ENCODE measurements at places on chromosomes 7 and 10. TPM values are rescaled to one million over a fixed set of nuclear protein-coding genes. Genes with fewer than 3 reads are reported as not detected.
A peak's percentile ranks its signal among the peaks of the same experiment; 100 is the strongest.

Gene BLNK
- not detected for total RNA-seq

Gene RBP3
- not detected for total RNA-seq

DNA sequence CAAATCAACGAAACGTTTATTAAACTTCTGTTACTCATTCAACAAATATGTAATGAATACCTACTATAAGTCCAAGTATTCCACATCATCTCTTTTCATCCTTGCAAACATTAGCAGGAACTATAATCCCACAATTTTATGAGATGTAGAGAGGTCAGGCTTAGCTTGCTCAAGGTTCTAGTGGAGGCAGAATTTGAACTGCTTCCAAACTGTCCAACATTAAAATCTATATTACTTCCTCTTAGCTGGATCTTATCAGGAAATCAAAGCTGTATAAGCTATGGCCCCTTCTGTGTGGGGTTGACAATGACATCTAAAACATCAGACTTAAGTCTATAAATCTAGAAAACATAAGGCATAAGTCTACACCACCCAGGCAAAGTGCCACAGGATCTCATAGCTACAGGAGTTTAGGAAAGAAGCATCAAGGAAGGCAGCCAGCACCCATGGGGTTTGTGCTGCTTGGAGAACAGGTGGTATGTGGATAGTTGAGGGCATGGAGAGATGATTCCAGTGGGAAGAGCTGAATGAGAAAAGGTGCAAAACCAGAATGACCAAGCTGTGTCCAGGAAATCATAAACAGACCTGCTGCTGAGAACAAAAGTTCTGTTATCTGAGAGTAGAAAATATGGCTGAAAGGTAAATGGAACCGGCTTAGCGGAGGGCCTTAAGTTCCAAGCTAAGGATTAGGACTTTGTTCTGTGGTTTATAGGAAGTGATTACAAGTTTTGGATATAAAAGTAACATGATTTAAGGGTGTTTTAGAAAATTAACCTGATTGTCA lies 34.5 kb downstream of the PAPSS2 start:
- no peak overlapping the region for H3K4me3 ChIP-seq
- peaks cover 19% of the 10 kb centered on the region for H3K27me3 ChIP-seq
- H3K36me3 ChIP-seq, result no peaks in the 10 kb centered on the region

Gene NUTM2B
- total RNA-seq, result 1.6 TPM

DNA sequence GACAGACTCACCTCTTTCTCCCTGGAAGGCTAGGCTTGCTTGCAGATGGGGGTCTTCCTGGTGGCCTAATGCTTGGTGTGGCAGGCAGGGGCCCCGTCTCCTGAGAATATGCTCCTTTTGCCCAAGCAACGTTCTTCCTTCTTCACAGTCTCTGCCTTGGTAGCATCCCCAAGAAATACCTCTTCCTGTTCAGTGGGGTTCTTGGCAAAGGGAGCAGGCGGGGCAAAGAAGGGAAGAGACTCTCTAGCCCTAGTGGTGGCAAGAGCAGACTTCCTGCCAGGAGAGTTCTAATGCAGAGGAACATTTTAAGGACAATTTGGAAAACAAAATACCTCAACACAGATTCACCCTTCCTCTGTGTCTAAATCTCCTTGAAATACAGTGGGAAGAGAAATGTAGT lies at the start of gene CLEC5A:
TSS of gene CLEC5A (minus strand) at position 179 of the 400 bp plus-strand sequence. CDS start 682 bp downstream, outside the sequence.
- H3K4me1 ChIP-seq, result no peaks in the 10 kb centered on the region
- no peak for DNase-seq
- H3K27me3 ChIP-seq, result no peaks in the 10 kb centered on the region
- no peaks in the 10 kb centered on the region for H3K36me3 ChIP-seq
- no peak within 1 kb of the TSS for H3K27ac ChIP-seq

GRCh38 chr10:89458291-89458690 lies 43.9 kb downstream of the IFIT5 start:
- no peak overlapping the region for H3K4me3 ChIP-seq
- H3K27me3 ChIP-seq, result peaks cover 29% of the 10 kb centered on the region
- H3K27ac ChIP-seq, result no peak overlapping the region
- no peak for DNase-seq
- H3K36me3 ChIP-seq, result no peaks in the 10 kb centered on the region
- no peaks in the 10 kb centered on the region for H3K4me1 ChIP-seq

Gene GPR15LG
- total RNA-seq, result not detected

GRCh38 chr10:130193493-130194193 lies 57.5 kb downstream of the GLRX3 start:
- H3K27ac ChIP-seq, result no peak overlapping the region
- no peaks in the 10 kb centered on the region for H3K36me3 ChIP-seq
- DNase-seq, result no peak
- no peak overlapping the region for H3K4me3 ChIP-seq

DNA sequence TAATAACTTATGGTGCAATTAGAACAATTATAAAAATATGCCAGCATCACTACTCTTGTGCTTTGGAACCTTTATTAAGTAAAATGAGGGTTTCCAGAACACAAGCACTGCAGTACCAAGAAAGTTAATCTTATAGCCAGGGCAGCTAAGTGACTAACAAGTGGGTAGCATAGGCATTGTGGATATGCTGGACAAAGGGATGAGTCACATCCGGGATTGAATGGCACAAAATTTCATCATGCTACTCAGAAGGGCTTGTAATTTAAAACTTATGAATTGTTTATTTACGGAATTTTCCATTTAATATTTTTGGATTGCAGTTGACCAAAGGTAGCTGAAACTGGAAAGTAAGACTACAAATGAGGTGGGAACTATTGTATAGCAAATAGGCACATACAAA lies 250.6 kb downstream of the C7orf25 start:
- no peaks in the 10 kb centered on the region for H3K4me1 ChIP-seq
- no peaks in the 10 kb centered on the region for H3K36me3 ChIP-seq
- H3K4me3 ChIP-seq, result no peak overlapping the region
- DNase-seq, result no peak
- H3K27me3 ChIP-seq, result no peaks in the 10 kb centered on the region

DNA sequence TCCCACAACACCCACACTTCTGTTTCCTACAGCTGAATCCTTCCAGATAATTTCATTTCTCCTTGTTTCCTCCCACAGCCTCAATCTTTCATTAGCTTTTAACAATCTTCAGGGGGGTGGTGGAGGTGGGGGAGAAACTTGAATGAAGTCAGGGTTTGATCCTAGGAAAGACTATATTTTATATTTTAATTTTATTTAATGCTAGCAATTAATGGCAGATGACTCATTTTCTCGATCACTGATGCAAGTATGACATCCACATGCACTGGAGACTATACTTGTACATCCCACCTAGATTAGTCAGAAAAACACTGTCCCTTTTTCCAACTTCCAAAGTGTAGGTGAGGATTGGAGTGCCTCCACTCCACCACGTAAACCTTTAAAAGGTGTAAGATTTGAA lies 1181.3 kb upstream of the AUTS2 start:
- H3K27ac ChIP-seq, result no peak overlapping the region
- no peak overlapping the region for H3K4me3 ChIP-seq
- H3K27me3 ChIP-seq, result no peaks in the 10 kb centered on the region
- H3K4me1 ChIP-seq, result no peaks in the 10 kb centered on the region
- DNase-seq, result no peak
- H3K36me3 ChIP-seq, result no peaks in the 10 kb centered on the region

DNA sequence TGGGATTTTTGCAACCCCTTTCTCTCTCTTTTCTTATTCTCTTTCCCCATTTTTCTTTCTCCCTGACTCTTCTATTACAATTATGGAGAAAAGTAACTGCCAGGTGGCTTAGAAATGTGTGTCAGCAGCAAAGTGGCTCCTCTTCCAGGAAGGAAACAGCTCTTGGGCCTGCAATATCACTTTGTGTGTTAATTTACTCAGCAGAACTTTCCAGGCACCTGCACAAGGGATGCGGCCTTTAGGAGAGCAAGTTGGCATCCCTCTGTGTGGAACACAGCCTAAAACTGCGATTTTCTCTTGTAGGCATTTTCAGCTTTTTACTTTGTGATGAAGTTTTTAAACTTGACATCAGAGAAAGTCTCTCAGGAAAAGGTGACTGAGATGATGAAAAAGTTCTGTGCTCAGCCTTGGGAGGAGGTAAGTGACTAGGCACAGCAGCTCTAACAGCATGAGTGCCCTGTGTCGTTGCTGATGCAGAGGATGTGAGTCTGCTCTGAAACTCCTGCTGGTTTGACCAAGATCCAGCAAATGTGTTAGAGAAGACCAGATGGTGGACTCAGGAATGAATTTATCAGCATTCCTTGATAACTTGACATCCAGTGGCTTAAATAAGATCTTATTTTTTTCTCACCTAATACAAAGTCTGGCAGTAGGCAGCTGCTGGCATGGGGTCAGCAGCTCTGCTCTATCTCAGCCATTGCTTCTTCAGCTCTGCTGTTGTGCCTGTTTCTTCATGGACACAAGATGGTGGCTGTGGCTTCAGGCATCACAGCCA lies 47.4 kb upstream of the CC2D2B start:
- peaks cover 7% of the 10 kb centered on the region for H3K27me3 ChIP-seq
- peaks cover 39% of the 10 kb centered on the region for H3K4me1 ChIP-seq
- DNase-seq, result no peak
- H3K4me3 ChIP-seq, result no peak overlapping the region

Gene DPY19L1
- total RNA-seq, result 29.5 TPM

GRCh38 chr10:31657434-31657872 lies 271.2 kb downstream of the ARHGAP12 start:
- no peak overlapping the region for H3K4me3 ChIP-seq
- H3K4me1 ChIP-seq, result no peaks in the 10 kb centered on the region
- no peak overlapping the region for H3K27ac ChIP-seq
- no peak for DNase-seq
- peaks cover 15% of the 10 kb centered on the region for H3K27me3 ChIP-seq
- no peaks in the 10 kb centered on the region for H3K36me3 ChIP-seq

DNA sequence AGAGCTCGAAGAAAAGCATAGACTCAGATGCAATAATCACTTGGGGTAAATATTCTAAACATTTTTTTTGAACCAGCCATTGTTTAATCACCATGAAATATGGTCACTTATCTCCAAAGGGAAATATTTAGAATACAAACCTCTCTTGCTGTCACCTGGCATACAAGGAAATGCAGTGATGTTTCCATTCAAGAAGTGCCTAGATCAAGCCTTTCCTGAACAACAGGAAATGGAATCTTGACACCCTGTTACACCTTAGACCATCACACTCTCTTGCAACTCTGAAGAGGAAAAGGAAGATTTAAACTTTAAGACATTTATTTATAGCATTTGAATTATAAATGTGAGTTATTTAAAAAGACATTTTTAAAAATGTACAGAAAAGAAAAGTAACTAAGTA lies 263.0 kb upstream of the BMPER start:
- H3K36me3 ChIP-seq, result no peaks in the 10 kb centered on the region
- no peaks in the 10 kb centered on the region for H3K27me3 ChIP-seq
- no peak overlapping the region for H3K27ac ChIP-seq
- DNase-seq, result no peak
- H3K4me1 ChIP-seq, result no peaks in the 10 kb centered on the region
- H3K4me3 ChIP-seq, result no peak overlapping the region

- peaks cover 14% of the 10 kb centered on the region for H3K4me1 ChIP-seq
- no peak overlapping the region for H3K4me3 ChIP-seq
- DNase-seq, result no peak
- H3K36me3 ChIP-seq, result no peaks in the 10 kb centered on the region
- peaks cover 3% of the 10 kb centered on the region for H3K27me3 ChIP-seq
Measured at GRCh38 chr10:124220971-124221355, 127.6 kb upstream of the CHST15 start.

GRCh38 chr7:117772421-117772820 lies 100.8 kb downstream of the CTTNBP2 start:
- no peak overlapping the region for H3K27ac ChIP-seq
- H3K4me1 ChIP-seq, result no peaks in the 10 kb centered on the region
- no peak overlapping the region for H3K4me3 ChIP-seq
- DNase-seq, result no peak

DNA sequence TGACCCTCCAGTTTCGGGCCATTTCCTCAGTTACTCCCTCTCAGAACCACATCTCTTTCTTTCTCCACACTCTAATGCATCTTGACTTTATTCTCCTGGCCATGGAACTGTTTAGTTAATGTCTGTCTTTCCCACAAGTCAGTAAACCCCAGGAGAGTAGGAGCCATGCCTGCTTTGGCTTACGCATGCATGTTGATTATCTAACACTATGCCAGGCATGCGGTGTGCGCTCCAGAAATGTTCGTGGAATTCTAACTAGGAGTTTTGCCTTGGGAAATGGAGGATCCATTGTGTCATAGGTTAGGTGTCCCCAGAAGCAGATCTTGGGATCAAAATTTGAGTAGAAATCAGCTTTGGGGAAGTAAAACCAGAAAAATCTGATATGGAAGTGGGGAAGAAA lies 308.9 kb downstream of the GRID1 start:
- H3K27me3 ChIP-seq, result peaks cover 18% of the 10 kb centered on the region
- H3K27ac ChIP-seq, result no peak overlapping the region
- DNase-seq, result no peak
- no peaks in the 10 kb centered on the region for H3K4me1 ChIP-seq
- H3K4me3 ChIP-seq, result no peak overlapping the region

DNA sequence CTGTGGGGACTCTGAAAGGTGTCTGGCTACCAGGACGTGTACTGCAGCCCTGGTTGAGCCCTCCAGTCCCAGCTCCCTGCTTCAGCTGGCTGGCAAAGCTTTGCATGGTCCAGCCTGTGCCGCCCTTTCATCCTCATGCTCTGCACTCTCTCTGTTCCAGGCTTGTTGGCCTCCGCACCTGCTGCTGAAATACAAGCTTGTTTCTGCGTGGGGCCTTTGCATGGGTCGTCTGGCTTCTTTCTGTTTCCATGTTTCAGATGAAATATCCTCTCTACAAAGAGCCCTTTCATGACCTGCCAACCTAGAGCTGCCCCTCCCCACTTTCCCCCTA lies 45.9 kb downstream of the TSPAN15 start:
- DNase-seq, result no peak
- H3K4me3 ChIP-seq, result no peak overlapping the region
- H3K27ac ChIP-seq, result peak overlapping the region; percentile 28
- no peaks in the 10 kb centered on the region for H3K27me3 ChIP-seq

- no peaks in the 10 kb centered on the region for H3K36me3 ChIP-seq
- DNase-seq, result no peak
- no peaks in the 10 kb centered on the region for H3K4me1 ChIP-seq
- H3K27ac ChIP-seq, result no peak overlapping the region
- H3K4me3 ChIP-seq, result no peak overlapping the region
- peaks cover 5% of the 10 kb centered on the region for H3K27me3 ChIP-seq
Measured at GRCh38 chr7:28470344-28470743, 58.0 kb downstream of the CREB5 start.

Gene TUBB8
- total RNA-seq, result not detected

GRCh38 chr10:92366412-92367021 lies 75.5 kb downstream of the MARCHF5 start:
- H3K27me3 ChIP-seq, result peaks cover 15% of the 10 kb centered on the region
- DNase-seq, result no peak
- H3K4me3 ChIP-seq, result no peak overlapping the region
- H3K27ac ChIP-seq, result no peak overlapping the region
- no peaks in the 10 kb centered on the region for H3K4me1 ChIP-seq

DNA sequence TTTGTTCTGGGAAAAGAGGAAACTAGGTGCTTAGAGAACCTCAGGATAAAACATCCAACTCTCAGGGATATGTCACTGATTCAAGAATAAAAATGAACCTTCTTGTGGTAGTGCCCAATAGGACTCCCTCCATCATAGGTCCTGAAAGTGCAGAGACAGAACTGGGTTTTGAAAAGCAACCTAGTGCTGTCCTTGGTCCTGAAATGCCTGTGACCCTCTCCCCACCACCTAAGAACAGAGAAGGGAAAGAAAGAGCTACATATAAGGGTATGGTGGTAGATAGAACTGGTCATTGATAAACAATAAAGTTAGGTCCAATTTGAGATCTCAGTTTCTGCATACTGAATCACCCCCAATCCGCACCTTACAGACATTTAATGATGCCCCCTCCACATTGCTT lies 953.3 kb downstream of the XPNPEP1 start:
- H3K27me3 ChIP-seq, result no peaks in the 10 kb centered on the region
- H3K4me1 ChIP-seq, result no peaks in the 10 kb centered on the region
- DNase-seq, result no peak
- H3K4me3 ChIP-seq, result no peak overlapping the region
- no peak overlapping the region for H3K27ac ChIP-seq

Gene TMEM139
- total RNA-seq, result 0.73 TPM

GRCh38 chr10:33794460-33794859 lies 460.0 kb upstream of the NRP1 start:
- no peak for DNase-seq
- H3K4me3 ChIP-seq, result no peak overlapping the region
- H3K36me3 ChIP-seq, result no peaks in the 10 kb centered on the region

Measured in activated CD4-positive, alpha-beta memory T cell treated with anti-CD3 and anti-CD28 coated beads, Interleukin-2, amount 10 ng/mL, durations not matched to agents 7 days and 5 days (primary cell).